Neuronal stem cell (in vitro differentiated cells): ENCODE measurements at places on chromosomes 7 and 10.

- no peak for DNase-seq
These were observed 4.9 kb downstream of the PPP2R2D start for GRCh38 chr10:131905603-131906268.

- no peak for DNase-seq
These were observed 21.0 kb downstream of the SLC13A4 start for GRCh38 chr7:135706858-135707569.

- no peak for DNase-seq
These were observed 22.3 kb upstream of the TMEM26 start for GRCh38 chr10:61475449-61475873.

DNA sequence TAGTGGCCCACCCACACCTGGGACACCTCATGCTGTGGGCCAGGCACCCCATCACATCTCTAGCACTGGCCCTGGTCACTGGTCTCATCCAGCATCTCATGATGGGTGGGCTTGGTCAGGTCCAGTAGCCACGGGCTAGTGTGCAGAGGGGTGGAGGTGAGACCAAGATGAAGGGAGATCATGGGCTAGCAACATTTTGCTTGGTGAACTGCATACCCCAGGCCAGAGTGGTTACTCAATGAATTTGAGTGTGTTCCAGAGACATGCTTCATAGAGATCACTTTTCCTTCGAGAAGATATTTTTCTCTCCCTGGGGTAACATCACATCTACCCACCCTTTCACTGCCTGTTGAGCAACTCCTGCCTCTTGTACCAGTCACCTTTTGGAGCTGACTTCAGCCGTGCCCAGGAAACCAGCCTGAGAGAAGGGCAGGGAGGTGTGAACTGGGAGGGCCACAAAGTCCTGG is 44.2 kb downstream of the MINDY4 start:
- no peak for DNase-seq

DNA sequence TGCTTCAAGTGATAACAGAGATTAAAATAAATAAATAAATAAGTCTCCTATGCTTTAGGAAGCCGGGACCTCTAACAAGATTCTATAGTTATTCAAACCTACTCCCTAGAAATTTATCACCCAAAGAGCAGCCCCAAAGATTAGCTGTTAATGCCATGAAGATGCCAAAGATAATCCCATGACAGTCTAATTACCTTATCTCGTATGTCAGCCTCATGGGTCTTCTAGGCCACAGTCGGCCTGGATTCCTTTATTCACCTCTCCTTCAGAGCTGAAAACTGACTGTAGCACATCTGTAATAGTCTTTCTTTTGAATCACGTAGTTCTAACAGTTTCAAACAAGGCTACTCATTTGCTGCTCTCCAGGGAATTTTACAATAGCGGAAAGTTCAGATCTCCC is 24.2 kb downstream of the COL1A2 start:
- no peak for DNase-seq

DNA sequence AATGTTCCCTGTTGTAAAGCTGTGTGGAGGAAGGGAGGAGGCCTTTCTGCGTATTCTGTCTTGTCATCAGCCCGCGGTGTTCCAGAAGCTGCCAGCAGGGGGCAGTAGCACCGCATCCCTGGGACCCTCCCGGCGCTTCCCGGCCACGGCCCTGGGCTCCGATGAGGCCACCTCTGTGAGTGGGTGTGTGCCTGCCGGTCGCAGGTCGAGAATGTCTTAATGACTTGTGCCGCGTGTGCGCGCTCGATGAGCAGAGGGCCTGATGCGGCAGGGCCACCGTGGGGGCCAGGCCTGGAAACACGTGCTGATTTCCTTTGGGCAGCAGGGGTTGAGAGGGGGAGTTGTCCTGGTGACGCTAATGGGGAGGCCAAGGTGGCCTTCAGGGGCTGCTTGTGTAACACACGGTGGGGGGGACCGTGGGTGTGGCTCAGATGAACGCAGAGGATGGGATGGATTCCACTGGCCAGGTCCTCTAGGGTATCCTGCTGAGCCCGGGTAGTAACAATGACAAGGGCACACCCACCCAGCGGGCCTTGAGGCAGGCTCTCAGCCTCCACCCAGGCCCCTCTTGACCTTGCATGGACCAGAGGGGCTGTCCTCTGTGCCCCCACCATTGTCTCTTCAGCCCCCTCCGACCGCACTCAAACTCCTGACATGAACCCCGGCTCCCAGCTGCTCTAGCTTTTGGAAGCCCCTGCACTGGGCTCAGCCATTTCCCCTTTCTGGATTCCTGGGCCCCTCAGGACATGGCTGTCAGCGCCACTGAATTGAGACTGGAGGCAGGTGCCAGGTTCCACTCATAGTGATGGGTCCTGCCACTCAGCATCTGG is 135.9 kb upstream of the PODXL start:
- DNase-seq: peak; percentile 78

DNA sequence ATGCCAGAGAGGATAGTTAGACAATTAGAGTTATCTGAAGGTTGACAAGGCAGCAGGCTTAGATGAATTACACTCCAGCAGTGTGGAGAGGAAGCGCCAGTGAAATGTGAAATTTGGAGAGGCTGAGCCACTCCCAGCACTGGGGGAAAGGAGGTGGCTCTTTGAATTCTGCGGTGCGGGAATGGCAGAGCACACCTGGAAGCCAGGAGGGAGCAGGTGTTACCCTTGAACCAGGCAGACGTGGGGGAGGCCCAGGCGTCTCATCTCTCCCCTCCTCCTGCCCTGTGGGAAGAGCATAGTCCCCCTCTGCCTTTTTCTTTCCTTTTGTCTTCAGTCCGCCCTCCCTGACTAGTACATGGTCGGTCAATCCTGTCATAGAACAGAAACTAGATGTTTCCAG is 203.1 kb downstream of the DPP6 start:
- no peak for DNase-seq
